Glutamatergic neuron (in vitro differentiated cells): ENCODE measurements at places on chromosomes 3 and 15. TPM values are rescaled to one million over a fixed set of nuclear protein-coding genes. Genes with fewer than 3 reads are reported as not detected.

DNA sequence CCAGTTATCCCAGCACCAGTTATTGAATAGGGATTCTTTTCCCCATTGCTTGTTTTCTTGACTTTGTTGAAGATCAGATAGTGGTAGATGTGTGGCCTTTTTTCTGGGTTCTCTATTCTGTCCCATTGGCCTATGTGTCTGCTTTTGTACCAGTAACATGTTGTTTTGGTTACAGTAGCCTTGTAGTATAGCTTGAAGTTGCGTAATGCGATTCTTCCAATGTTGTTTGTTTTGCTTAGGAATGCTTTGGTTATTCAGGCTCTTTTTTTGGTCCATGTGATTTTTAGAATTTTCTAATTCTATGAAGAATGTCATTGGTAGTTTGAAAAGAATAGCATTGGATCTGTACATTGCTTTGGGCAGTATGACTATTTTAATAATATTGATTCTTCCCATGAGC lies 94.3 kb upstream of the CHMP2B start:
- H3K4me3 ChIP-seq: no peak overlapping the region
- no peak for DNase-seq
- no peak overlapping the region for H3K27ac ChIP-seq
- H3K27me3 ChIP-seq: no peaks in the 10 kb centered on the region
- H3K4me1 ChIP-seq: no peaks in the 10 kb centered on the region
- no peaks in the 10 kb centered on the region for H3K36me3 ChIP-seq

The RTP3 gene
- total RNA-seq: not detected

DNA sequence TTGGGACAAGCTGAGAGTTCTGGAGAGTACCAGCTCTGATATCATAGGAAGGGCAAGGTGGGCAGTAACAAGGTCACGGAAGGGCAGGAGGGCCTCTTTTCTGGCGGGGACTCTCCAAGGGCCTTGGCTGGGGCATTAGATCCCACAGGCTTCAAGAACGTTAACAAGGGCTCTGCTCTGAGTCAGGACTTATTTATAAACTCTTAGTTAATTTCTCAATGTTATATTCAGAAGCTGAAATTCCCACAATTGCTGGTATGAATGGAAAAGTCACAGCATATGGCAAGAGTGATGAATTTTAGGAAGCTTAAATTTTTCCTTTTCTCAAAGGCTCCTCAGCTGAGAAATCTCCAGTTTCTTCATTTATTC lies 320.2 kb upstream of the TBC1D5 start:
- no peak overlapping the region for H3K27ac ChIP-seq
- DNase-seq: no peak
- no peaks in the 10 kb centered on the region for H3K27me3 ChIP-seq
- H3K36me3 ChIP-seq: peaks cover 7% of the 10 kb centered on the region
- no peak overlapping the region for H3K4me3 ChIP-seq

The GATM gene
- 51.2 TPM for total RNA-seq

GRCh38 chr3:120145542-120146285 lies 51.5 kb upstream of the GSK3B start:
- no peak overlapping the region for H3K27ac ChIP-seq
- no peak for DNase-seq
- H3K36me3 ChIP-seq: no peaks in the 10 kb centered on the region
- H3K27me3 ChIP-seq: peaks cover 4% of the 10 kb centered on the region

GRCh38 chr3:138913766-138914165 lies 33.2 kb downstream of the FOXL2 start:
- H3K4me3 ChIP-seq: no peak overlapping the region
- no peaks in the 10 kb centered on the region for H3K36me3 ChIP-seq
- no peak overlapping the region for H3K27ac ChIP-seq
- no peaks in the 10 kb centered on the region for H3K27me3 ChIP-seq
- DNase-seq: no peak

The RPS17 gene
- 874 TPM for total RNA-seq

DNA sequence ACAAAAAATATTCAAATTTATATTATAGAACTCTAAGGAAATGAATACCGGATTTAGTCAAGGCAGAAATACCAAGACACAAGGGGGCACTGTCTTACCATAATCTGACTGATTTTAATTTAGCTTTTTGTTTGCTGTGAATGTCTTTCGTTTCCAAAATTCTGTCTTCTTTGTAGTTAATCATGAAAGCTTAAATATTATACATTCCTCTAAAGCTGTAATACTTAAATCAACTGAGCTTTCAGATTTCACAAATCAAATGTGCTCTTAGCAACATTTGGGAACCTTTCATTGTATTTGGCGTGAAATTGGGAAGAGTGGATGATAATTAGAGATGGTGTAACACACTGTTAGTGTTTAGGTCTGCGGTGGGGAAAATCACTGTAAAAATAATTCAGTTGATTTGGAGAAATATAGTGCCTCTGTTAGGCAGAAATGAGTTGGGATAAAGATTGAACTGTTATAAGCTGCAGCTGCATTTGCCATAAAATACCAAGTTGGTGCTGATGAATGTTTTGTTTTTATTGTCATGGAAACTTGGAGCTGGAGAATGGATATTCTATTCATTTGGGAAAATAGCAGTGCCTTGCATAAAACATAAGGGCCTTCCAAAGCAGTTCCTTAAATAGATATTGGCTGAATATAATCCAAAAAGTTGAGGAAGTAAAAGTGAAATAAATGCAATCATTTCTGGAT lies 228.2 kb downstream of the TCF12 start:
- no peaks in the 10 kb centered on the region for H3K36me3 ChIP-seq
- H3K27ac ChIP-seq: peak overlapping the region; percentile 56
- H3K27me3 ChIP-seq: peaks cover 3% of the 10 kb centered on the region
- H3K4me1 ChIP-seq: peaks cover 27% of the 10 kb centered on the region

DNA sequence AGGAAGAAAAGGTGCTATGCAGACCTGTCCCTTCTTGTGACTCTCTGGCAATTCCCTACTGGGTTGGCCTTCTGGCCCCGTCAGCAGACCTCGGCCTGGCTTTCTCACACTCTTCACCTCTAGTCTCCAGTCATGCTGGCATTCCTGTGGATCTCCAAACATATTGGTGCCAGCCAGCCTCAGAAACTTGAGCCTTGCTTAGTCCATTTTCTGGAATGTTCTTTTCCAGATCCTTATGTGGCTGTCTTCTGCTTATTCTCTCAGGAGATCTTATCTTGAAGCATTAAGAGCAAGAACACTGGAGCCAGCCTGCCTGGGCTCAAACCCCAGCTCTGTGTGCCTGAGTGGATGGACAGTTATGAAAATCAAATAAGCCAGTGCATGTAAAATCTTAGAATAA lies 88.2 kb upstream of the NTRK3 start:
- DNase-seq: no peak
- no peak overlapping the region for H3K27ac ChIP-seq
- no peak overlapping the region for H3K4me3 ChIP-seq
- no peaks in the 10 kb centered on the region for H3K4me1 ChIP-seq

The SMAD6 gene
- total RNA-seq: 0.83 TPM

DNA sequence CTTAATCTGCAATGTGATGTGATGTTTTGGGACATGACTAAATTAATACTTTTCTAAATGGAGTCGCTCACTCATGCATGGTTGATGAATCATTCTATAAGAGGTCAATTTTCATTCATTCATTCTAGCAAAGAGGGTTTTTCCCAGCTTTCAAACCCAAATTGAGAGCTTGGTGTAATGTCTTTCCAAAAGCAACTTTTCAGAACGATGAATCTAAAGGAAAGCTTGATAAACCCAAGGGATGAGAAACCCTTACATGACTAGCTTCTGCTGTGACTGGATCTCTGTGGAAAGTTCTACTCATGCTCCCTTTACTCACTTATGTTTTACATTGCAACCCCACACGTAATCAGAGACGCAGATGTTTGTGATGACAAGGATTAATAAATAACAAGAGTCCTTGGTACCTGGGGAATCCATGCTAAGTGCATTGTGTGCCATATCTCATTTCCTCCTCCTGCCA lies 47.7 kb downstream of the PDZRN3 start:
- no peak overlapping the region for H3K4me3 ChIP-seq
- H3K36me3 ChIP-seq: no peaks in the 10 kb centered on the region
- no peak overlapping the region for H3K27ac ChIP-seq
- no peak for DNase-seq
- no peaks in the 10 kb centered on the region for H3K27me3 ChIP-seq

DNA sequence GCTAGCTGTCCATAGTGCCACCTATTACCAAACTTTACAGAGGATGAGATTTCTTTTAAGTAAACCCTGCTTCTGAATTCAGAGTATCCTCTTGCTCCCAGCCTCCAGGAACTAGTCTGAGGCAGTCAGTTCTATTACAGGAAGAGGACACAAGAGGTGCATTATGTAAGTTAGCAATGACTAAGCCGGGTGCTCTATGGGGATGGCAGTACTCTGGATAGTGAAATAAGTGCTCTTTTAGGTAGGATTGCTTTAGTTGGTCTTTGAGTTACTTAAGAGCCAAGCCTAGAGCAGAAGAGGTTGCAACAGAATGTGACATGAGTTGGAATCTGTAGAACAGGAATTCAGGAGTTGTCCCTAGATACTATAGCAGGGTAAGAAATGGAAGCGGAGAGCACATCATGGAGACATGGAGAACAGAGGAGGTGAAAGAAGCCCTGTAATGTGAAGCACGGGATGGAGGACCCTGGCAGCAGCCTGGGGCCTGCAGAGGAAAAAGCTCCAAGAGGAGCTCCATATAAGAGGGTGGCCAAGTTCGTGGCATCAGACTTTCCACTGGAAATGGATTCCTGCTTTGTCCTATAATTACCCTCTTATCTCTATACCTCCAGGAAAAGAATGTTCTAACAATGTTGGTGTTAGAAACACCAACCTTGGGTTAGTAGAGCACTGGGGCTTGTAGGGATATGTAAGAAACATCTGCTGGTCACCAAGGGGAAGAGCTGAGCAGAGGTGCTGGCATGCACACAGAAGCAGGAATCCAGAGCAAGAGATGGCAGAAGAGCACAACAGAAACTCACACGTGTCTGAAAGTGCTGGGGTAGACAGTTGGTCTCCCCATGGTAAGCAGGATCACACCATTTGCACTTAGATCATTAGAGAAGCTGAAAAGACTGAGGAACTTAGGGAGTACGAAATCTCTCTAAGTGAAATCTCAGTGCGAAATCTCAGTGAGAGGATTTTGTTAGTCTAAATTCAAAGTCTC lies 851.1 kb downstream of the FHIT start:
- H3K4me1 ChIP-seq: no peaks in the 10 kb centered on the region
- no peaks in the 10 kb centered on the region for H3K27me3 ChIP-seq
- H3K27ac ChIP-seq: no peak overlapping the region
- H3K4me3 ChIP-seq: no peak overlapping the region
- DNase-seq: no peak

DNA sequence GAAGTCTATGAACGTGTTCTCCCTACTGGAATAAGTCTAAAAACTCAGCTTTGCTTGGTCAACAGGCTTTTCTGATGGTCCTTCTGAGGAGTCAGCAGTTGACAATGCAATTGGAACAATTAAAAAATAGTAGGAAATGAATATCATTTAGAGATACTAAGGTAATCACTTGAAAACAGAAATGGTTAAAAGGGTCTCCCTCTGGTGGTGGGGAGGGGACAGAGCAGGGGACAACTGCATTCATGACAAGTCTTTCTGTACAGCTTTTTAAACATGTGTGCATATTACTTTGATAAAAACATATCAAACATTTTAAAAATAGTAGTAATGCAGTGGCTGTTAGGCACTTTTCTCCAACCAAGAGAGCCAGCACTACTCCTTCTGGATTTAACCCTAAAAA lies 119.9 kb upstream of the FHIT start:
- no peaks in the 10 kb centered on the region for H3K36me3 ChIP-seq
- DNase-seq: peak; percentile 48
- no peaks in the 10 kb centered on the region for H3K27me3 ChIP-seq

The OXTR gene
- 4.0 TPM for total RNA-seq

DNA sequence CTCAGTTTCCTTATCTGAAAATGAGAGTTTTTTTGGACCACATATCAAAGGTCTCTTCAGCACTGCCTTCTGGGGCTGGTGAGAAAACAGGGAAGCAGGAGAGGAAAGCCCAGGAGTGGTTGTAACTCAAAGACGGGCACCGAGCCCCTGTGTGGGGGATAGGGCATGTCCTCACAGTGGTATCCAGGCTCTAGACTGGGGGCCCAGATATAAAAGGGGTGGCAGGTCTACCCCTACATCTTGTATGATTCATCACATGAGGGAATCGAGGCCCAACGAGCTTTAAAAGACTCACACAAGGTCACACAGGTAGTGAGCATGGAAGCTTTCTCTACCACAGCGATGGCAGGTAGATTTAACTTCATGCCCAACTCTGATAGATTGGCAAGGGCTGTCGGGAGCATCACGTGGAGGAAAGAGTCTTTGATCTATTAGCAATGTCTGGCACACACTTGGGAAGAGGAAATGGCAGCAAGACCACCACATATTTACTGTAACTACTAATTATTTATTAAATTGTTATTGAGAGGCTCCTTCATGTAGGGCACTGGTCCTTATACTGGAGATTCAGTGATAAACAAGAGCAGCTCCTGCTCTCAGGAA lies 4.1 kb upstream of the EPHB3 start:
- no peaks in the 10 kb centered on the region for H3K4me1 ChIP-seq
- DNase-seq: no peak
- no peaks in the 10 kb centered on the region for H3K36me3 ChIP-seq

The RASL12 gene
- total RNA-seq: 0.44 TPM

GRCh38 chr15:93372865-93373223 lies 283.8 kb upstream of the RGMA start:
- DNase-seq: no peak
- H3K27me3 ChIP-seq: peaks cover 4% of the 10 kb centered on the region
- no peak overlapping the region for H3K27ac ChIP-seq
- peaks cover 1% of the 10 kb centered on the region for H3K4me1 ChIP-seq

GRCh38 chr3:61141227-61141626 lies 110.0 kb downstream of the FHIT start:
- H3K27me3 ChIP-seq: peaks cover 2% of the 10 kb centered on the region
- H3K4me1 ChIP-seq: no peaks in the 10 kb centered on the region
- H3K36me3 ChIP-seq: no peaks in the 10 kb centered on the region
- DNase-seq: no peak

DNA sequence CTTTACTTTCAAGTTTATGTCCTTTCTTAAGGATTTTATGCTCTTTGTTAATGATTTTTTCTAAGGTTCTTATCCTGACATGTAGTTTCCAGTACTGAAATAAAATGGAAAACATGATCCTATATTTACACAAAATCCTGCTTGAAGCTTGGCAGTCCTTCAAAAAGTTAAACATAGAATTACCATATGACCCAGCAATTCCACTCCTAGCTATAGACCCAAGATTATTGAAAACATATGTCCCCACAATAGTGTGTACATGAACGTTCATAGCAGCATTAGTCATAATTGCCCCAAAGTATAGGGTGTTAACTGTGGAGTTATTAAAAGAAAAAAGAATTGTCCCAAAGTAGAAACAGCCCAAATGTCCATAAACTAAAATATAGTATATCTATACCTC lies 33.2 kb downstream of the ITGB5 start:
- no peak for DNase-seq
- H3K36me3 ChIP-seq: no peaks in the 10 kb centered on the region
- no peak overlapping the region for H3K4me3 ChIP-seq
- peaks cover 4% of the 10 kb centered on the region for H3K27me3 ChIP-seq
- H3K27ac ChIP-seq: no peak overlapping the region

The POLR2H gene
- 48.1 TPM for total RNA-seq

DNA sequence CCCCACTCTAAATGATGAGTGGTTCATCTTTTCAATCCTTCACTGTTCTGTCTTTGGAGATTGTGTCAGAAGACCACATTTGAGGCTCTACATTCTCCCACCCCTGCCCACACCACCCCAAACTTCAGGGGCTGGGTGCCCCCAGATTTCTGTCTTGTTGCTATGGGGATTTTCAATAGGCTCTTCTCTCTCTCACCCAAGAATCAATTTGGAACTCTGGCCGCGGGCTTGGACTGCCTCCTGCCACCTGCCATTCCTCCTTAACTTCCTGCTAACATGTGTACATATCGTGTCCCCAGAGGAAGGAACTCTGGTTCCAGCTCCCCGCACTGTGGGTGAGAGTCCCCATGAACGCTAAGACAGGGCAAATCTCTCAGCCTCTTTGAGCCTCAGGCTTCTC lies 67.4 kb upstream of the LARS2 start:
- no peak for DNase-seq
- no peak overlapping the region for H3K27ac ChIP-seq
- H3K27me3 ChIP-seq: peaks cover 2% of the 10 kb centered on the region
- H3K4me1 ChIP-seq: peaks cover 22% of the 10 kb centered on the region
- no peak overlapping the region for H3K4me3 ChIP-seq
